Central memory CD8-positive, alpha-beta T cell (primary cell): ENCODE measurements at places on chromosomes 6 and 20.

DNA sequence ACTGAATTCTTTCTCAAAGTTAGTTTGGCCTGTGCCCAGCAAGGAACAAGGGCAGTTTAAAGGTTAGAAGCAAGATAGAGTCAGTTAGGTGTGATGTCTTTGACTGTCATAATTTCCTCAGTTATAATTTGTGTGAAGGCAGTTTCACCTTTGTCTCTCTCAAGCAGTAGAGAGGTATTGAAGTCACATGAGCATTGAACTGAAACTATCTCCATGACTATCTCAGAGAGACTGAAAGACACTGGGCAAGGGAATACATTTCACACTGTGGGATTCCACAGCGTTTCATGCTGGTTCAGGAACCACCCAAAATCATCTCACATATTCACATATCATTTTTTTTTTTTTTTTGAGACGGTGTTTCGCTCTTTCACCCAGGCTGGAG, 366.1 kb downstream of the PREX1 start:
- DNase-seq: no peak

GRCh38 chr6:75800133-75800532, 51.1 kb downstream of the MYO6 start:
- DNase-seq: no peak

- DNase-seq: no peak
Measured at GRCh38 chr20:53901064-53901463, 169.3 kb downstream of the BCAS1 start.

DNA sequence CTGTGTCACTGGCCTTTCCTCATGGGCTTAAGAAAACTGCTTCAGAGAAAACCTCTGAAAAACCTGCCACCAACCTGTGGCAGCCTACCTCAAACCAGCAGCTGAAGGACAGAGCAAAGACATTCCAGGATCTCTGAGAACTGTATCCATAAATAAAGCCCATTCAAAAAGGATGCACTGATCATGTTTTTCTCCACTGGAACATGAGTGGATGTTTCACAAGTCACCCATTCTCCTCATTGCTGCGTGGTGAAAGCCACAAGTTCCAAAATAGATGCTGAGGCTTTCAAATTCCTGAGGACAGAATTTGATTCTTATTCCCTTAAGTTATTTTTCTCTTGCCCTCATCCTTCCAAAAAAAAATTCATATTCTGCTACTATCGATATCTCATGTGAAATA, 280.6 kb downstream of the KHDC1L start:
- no peak for DNase-seq

- no peak for DNase-seq
Measured at GRCh38 chr20:63821811-63822210, 9.3 kb downstream of the ZBTB46 start.

GRCh38 chr20:53412577-53413185, 181.0 kb downstream of the ZNF217 start:
- no peak for DNase-seq

DNA sequence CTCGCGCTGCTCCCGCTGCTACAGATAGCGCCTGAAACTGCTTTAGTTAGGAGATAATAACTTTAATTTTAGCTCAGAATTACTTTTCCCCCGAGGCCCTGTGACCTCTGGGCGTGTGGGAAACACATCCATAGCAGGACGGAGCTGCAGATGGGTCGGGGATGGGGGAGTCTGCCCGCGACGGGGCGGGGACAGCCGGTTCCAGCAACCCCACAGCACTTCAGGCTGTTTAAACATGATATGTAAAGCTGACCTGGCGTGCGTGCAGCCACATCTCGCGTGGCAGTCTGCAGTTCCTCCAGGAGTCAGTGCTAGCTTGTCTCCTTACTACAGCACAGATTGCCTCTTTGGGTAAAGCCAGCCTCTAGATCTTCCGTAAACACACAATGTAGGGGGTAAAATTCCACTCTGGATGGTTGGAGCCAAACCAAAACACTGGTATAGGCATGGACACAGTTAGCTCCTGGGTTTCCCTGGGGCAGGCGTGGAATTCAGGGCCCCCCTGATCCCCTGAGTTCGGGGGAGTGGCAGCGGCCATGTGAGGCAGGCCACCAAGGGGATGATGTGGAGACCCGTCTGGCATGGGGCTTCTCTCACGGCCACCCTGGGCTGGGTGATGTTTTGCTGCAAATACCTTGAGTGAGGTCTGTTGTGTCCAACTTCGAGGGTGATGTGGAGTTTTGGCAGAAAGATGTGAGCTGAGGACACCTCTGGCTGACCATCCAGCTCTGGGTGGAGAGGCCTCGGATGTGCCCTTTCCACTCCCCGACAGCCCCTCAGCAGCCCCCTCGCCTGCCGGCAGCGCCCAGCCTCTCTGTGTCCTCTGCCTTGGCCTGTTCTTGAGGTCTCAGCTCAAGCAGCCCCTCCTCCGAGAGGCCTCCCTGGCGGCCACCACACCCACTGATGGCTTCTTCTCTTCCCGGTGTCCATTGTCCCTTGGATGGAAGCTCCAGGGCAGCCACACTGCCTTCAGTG, 214.5 kb downstream of the TAF4 start:
- DNase-seq: no peak

GRCh38 chr6:131936156-131936555, 15.0 kb downstream of the CCN2 start:
- no peak for DNase-seq
